ENCODE measurements at places on chromosomes 6 and 20.

DNA sequence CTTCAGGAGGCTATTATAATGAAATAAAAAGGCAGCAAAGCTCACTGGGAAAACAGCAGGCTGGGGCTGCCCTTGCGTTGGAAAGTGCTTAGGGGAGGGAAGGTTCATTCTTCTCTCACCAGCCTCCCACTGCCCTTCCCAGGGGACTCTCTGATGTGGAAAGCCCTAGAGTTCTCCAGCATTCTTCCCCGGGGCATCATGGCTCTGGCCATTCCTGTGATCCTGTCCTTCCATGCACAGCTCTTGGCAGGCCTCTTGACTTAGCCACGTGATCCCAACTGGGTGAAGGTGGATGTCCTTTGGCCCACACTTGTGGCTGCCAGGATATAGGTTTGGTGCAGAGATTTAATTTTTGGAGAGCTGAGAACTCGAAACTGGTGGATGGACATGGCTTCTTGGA is 58.0 kb upstream of the ZNF831 start:
- no peak for DNase-seq

DNA sequence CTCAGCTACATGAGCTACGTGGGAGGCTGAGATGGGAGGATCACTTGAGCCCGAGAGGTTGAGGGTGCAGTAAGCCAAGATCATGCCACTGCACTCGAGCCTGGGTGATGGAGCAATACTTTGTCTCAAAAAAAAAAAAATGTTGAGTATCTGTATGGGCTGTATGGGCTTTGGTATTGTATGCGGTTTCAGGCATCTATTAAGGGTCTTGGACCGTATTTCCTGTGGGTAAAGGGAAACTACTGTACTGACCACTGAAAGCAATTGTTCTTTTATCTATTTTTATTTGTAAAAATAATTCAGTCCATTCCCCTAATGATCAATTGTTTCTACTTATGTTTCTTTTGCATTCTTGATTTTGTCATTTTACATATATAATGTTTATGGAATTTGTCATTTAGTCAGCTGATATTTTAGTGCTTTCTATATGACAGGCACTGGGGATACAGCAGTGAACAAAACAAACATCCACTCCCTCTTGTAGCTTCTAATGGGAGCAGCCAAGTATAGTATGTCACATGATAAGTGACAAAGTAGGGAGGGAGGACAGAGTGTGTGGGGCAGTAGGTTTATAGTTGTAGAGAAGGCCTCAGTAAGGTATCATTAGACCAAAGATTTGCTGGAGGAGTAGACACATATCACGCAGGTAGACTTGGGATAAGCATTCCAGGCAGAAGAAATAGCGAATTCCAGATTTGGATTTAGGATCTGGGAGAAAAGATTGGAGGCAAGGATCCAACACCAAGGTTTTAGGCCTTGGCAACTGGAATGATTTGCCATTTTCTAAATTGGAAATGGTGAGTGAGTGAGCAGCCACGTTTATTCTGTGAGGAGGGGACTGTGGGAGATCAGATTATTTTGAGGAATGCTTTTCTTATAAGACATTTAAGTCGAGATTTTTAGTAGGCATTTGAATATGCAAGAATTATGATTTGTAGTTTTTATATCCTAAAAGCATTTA is 6.0 kb downstream of the PCMT1 start:
- DNase-seq: no peak

DNA sequence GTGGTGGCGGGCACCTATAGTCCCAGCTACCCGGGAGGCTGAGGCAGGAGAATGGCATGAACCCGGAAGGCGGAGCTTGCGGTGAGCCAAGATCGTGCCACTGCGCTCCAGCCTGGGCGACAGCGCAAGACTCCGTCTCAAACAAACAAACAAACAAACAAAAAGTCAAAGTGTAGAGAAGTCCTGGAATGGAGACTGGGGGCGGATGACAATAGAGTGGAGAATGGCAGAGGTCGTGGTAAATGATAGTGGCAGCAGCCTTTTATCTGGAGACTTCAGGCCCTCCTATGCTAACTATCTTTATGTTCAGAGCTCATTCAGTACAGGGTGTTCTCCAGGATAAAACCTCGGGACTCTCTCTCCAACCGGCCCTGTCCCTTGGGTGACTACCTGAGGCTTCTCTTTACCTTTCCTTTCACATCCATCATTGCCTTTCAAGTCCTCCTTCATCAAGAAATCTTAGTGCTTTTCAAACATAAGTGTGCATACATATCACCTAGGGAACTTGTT is 1.4 kb upstream of the FKBPL start:
- DNase-seq: no peak

DNA sequence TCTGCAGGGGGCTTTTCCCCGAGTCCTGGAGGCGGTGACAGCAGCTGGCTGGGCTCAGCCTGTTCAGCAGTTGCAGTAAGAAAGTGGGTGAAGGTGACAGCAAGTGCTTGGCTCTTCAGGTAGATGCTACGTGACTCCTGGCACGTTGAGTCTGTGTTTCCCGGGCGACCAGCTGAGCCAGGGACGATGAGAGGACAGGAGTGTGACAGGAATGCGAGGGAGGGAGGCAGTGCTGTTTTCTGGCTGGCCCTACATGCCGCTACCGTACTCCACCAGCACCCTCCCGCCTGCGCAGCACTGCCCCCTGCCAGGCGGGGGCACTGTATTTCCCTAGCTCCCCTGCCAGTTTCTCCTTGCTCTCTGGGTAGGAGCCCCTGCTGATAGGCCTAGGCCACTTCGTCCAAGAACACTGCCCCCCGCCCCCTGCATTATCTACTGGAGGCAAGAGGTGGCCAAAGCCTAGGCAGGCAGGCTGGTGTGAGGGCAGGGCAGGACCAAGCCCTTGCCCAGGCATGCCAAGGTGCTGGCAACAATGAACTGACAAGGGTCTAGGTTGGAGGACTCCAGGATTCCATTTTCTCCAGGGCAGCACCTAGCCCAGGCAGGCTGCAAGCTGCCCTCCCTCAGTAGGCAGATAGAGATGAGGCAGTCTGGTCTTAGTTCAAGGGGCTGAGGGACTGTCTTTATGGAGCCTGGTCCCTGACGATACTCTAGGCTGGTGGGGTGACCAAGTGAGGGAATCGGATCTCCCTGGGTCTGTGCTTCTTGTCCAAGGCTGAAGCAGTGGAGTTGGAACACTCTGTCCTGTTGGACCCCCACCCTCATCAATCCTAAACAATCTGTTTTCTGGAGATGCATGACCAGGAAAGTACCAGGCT is 19.2 kb downstream of the MRPS18A start:
- no peak for DNase-seq

GRCh38 chr6:43878823-43879495 is 108.9 kb downstream of the VEGFA start:
- no peak for DNase-seq

DNA sequence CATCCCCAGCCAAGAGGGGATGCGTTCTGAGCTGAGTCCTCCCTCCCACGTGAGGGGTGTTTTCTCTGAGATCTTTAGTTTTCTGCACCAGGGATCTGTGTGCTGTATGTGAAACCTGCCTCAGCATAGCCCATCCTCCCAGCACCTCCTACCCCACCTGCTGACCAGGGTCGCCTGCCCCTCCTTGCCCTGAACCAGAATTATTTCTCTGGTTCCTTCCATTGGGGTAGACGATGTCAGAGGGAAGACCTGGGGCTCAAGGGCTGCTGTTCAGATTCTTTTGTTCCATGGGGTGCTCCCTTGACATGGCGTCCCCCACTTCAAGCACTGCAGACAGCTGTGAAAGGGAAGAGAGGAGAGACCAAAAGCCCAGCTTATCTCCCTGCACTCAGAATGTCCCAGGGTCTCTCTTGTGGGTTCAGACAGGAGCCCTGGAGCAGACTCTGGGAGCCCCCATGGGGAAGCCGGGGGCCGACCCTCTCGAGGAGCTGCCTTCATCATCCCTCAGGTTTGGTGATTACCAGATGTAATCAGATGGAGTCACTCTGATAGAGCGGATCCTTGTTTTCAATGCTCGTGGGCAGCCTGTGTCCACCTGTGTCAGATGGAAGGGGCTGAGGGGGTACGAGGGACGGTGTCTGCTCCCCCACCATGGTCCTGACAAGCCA is 74.3 kb downstream of the ERMARD start:
- no peak for DNase-seq

GRCh38 chr6:66865771-66866170 is 1158.7 kb upstream of the EYS start:
- no peak for DNase-seq

GRCh38 chr20:38357653-38358207 is 11.4 kb downstream of the LBP start:
- DNase-seq: no peak

DNA sequence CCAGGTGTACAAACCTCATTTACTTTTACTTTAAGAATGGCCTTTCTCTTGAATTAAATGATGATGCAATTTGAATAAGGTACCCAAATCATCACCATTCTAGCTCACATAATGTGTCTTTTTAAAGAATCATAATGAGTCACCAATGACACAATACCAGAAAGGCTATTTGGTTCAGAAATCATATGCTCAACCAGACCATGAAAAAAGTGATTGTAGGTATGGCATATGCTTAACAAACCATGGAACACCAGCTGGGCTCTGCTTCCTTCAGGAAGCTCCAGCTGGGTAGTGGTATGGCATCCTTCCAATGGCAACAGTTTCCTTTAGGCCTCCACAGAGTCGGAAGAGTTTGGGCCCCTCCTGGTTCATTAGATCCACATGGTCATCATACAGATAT is 128.2 kb downstream of the FRK start:
- DNase-seq: no peak

GRCh38 chr6:37514321-37514771 is 14.7 kb upstream of the CCDC167 start:
- no peak for DNase-seq

- peak; percentile 55 for DNase-seq
Measured at GRCh38 chr6:12637960-12638641, 78.5 kb upstream of the PHACTR1 start.

DNA sequence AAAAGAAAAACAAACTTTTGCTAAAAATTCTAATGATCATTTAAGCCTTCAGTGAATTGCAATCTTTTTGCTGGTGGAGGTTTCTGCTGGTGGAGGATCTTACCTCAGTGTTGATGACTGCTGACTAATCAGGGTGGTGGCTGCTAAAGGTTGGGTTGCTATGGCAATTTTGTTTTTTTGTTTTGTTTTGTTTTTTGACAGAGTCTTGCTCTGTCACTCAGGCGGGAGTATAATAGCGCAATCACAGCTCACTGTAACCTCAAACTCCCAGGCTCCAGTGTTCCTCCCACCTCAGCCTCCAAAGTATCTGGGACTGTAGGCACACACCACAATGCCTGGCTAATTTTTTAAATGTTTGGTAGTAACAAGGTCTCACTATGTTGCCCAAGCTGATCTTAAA is 94.7 kb downstream of the ANKRD6 start:
- DNase-seq: no peak

DNA sequence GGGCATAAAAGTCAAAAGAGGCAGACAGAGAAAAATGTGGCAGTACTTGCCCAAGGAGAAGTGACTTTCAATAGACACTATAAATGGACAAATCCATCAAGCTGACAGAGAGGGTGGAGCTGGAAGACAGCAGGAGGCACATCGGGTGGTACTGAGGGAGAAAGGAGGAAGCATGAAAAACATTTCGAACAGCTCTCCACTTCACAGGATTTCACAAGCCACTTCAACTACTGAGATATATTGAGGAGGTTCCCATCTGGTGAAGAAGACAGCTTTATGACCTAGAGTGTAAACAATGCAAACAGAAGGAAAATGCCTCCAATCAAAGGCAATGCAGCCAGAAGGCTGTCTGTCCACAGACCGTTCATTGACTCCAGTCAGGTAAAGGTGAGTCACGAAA is 259.4 kb upstream of the ECI2 start:
- no peak for DNase-seq

GRCh38 chr20:49377326-49377725 is 99.5 kb upstream of the ZNFX1 start:
- DNase-seq: no peak

GRCh38 chr6:158113802-158114201 is 54.3 kb downstream of the SERAC1 start:
- DNase-seq: no peak

DNA sequence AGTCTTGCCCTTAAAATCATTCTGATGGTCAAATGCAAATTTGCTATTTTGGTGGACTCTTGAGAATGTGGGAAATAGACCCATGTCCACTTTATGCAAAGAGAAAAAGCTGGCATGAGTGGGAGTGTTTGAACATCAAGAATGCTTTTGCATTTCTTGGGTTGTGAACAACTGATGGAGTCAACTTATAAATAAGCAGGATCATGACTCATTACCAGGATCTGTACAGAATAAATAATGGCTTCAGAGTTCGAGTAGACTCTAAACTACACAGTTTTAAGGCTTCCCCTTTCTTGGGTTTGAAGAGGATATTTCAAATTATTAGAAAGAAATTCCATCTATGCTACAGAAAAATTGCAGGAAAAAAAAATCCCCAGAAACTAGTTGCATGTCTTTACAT is 195.5 kb downstream of the EYA4 start:
- no peak for DNase-seq

GRCh38 chr20:33992145-33992922 is 1.4 kb upstream of the RALY start:
- no peak for DNase-seq

- no peak for DNase-seq
Measured at GRCh38 chr6:38035478-38035877, 216.0 kb downstream of the ZFAND3 start.

- no peak for DNase-seq
Measured at GRCh38 chr6:166862978-166863530, 93.3 kb downstream of the RNASET2 start.

DNA sequence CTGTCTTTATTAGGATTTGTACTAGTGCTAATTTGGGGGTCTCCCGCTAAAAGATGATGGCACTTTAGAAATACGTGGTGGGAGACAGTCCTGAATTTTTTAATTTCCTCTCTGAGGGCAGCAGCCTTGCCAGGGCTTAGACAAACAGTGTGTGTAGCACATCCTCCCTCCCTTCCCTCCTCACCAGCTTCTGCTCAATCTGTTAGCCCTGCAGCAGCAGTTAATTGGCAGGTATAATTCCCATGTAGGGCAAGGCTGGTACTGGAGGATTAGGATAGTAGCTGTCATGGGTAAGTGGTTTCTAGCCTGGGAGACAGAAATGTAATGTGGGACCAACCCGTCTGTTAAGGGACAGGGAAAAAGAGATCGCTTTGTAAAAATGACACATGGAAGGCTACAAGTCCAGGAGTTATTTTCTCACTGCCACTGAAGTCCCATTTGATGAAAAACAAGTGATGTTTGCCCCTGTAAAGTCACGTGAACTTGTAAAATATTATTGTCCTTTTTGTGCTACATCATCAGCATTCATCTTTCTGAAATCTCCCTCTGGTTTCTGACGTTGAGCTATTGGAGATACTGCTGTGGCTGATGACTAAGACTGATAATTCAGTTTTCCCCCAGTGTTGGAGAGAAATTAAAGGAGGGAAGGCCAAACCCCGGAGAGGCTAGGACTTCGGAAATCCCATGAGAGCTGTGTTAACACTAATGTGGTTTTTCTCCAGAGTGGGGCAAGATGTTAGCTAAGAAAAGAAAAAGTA is 40.6 kb downstream of the CTNNBL1 start:
- no peak for DNase-seq

DNA sequence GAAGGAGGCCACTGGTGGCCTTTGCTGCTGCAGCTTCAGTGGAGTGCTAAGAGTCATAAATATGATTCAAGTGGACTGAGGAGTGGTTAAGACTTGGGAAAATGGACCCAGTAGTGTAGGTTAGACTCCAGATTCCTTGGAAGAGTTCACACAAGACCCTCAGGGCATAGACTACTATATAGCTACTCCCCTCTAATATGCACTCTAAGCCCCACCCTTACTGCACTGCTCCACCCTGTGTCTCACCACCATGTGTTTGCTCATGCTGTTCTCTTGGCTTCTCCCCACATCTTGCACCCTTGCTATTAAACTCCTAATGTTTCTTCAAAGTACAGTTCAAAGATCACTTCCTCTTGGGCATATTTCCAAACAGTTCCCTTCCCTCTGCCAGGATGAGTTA is 5.7 kb downstream of the KCNQ5 start:
- no peak for DNase-seq
